ENCODE measurements at places on chromosomes 2 and 18.

- H3K27me3 ChIP-seq = peaks cover 35% of the 10 kb centered on the region
- no peak for DNase-seq
- no peaks in the 10 kb centered on the region for H3K4me1 ChIP-seq
- H3K36me3 ChIP-seq = no peaks in the 10 kb centered on the region
- no peak overlapping the region for H3K27ac ChIP-seq
These were observed 521 bp downstream of the MYCN start for GRCh38 chr2:15940661-15941480.

DNA sequence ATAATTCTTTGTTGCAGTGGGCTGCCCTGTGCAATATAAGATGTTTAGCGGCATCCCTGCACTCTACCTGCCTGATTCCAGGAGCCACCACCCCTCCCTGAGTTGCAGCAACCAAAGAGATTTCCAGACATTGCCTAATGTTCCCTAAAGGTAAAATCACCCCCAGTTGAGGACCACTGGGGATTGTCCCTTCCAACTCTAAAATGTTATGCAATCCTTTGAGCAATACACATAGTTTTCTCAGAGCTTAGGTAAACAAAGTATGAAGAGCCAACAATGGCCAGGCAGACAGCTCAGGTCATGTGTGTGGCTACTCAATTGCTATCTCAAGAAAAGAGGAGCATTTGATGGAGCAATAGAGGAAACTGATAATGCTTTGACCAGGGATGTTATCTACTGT lies 87.0 kb downstream of the XDH start:
- no peaks in the 10 kb centered on the region for H3K36me3 ChIP-seq
- no peaks in the 10 kb centered on the region for H3K27me3 ChIP-seq
- no peak for DNase-seq
- no peaks in the 10 kb centered on the region for H3K4me1 ChIP-seq

DNA sequence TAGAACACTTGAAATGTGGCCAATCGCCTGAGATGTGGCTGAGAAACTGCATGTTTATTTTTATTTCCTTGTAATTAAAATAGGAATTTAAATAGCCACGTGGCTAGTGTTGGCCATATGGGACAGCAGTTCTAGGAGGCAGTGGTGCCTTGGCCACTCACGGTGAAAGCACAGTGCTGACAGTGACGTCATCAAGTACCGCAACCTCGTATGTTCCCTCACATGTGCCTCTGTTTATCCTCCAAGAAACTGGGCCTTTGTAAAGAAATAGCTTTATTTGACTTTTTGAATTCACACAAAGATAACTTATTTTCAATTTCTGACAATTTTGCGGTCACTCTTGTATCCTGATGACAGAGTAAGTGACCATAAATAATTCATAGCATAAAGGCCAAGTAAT lies 575.0 kb downstream of the DCDC2C start:
- no peak overlapping the region for H3K4me3 ChIP-seq
- DNase-seq = no peak
- H3K36me3 ChIP-seq = no peaks in the 10 kb centered on the region
- no peaks in the 10 kb centered on the region for H3K4me1 ChIP-seq
- H3K27ac ChIP-seq = no peak overlapping the region

- no peaks in the 10 kb centered on the region for H3K27me3 ChIP-seq
- DNase-seq = peak; percentile 52
- no peak overlapping the region for H3K4me3 ChIP-seq
These were observed 102.5 kb upstream of the NOSTRIN start for GRCh38 chr2:168699844-168700417.

All from astrocyte (in vitro differentiated cells and primary cell).